H54 (cell line): ENCODE measurements at places on chromosomes 3 and 15.

GRCh38 chr3:23611737-23612295 is 193.9 kb upstream of the UBE2E1 start:
- DNase-seq = peak; percentile 41

- DNase-seq = no peak
Observed at GRCh38 chr15:64717735-64718495, 57.5 kb downstream of the RBPMS2 start.

- DNase-seq = no peak
Observed at GRCh38 chr3:40864146-40864782, 335.0 kb upstream of the CTNNB1 start.

DNA sequence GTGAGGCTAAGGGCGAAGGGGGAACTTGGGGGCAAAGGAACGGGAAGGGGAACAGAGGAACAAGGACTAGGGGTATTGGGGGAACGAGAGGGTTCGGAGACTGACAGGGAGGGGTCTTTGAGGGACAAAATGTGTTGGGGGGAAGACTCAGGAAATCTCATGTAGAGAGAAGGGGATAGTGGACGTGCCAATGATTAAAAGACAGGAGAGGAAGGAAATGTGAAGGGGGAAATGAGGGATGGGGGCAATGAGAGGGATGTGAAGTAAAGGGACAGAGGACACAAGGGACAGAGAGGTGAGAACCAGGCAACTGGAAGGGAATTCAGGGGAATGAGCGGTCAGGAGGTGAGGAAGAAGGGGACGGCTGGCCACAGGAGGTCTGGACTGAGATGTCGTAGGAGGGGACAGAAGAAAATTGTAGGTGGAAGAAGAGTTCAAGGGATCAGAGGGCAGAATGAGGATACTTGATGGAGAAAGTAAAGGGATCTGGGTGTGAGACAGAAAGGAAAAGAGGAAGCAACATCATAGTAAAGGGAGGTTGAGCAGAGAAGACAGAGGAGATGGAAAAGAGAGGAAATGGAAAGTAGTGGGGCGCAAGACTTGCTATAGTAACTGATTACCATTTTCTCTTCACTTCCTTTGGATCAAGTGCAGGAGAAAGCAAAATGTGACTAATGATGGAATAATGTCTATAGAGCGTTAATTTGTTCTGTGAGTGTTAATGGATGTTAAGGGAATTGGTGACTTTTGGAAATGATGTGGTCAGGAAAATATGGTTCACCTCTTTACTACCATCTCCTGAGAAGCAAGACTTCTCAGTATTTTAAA is 749 bp downstream of the RAB8B start:
- no peak for DNase-seq

GRCh38 chr3:190456770-190457169 is 7.1 kb upstream of the TMEM207 start:
- DNase-seq = no peak

DNA sequence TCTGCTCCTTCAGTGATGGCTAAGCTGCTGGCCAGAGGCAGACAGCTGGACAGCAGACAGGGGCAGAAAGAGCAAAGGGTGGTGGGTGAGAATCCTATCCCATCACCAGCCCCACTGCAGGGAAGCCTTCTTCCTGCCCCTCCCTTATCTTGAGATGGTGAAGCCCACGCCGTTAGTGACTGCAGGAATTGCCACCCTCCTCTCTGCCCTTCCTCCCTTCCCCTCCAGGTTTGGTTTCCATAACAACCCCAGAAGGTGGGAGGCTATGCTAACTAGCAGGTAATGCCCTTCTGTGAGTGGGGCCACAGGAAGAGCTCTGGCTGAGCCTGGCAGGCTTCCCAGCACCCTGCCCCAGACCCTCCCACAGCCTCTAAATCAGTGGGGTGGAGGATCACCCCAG is 32.8 kb downstream of the SCN5A start:
- DNase-seq = no peak

DNA sequence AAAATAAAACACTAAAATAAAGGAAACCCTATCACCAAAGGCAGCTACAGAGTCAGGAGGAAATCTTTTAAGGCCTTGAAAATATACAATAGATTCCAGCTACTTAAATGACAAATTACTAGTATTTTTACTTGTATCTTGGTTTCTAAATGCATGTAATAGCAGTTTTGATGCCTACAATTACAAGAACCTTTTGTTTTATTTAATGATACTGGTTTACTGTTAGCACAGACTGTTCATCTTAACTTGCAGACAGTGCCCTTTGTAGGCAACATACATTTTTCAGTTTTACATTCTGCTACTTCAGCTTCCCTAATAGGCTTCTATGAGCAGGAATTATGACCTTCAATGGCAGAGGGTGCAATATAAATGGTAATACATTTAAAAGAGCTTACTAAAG is 54.1 kb downstream of the ZNF280D start:
- no peak for DNase-seq
